ENCODE measurements at places on chromosomes 1 and 21. TPM values are rescaled to one million over a fixed set of nuclear protein-coding genes. Genes with fewer than 3 reads are reported as not detected.

The PTCH2 gene
- 7.2 TPM for total RNA-seq

The OR6N1 gene
- not detected for total RNA-seq

The PLA2G2F gene
- total RNA-seq, result 3.0 TPM

The RNU1-2 gene
- total RNA-seq, result 34,682 TPM

The SYPL2 gene
- total RNA-seq, result 5.7 TPM

The DDOST gene
- total RNA-seq, result 99.2 TPM

The MRPS6 gene
- 37.9 TPM for total RNA-seq

The MRPL24 gene
- 35.5 TPM for total RNA-seq

The PTPN7 gene
- 1.4 TPM for total RNA-seq

The HES4 gene
- total RNA-seq, result 12.5 TPM

The CYP4X1 gene
- total RNA-seq, result 2.8 TPM

The C2CD4D gene
- not detected for total RNA-seq

The VSIG8 gene
- 8.2 TPM for total RNA-seq

The S100A8 gene
- 337 TPM for total RNA-seq

The CSF3R gene
- 21.7 TPM for total RNA-seq

The KLHL12 gene
- total RNA-seq, result 21.3 TPM

The CFAP74 gene
- total RNA-seq, result 0.49 TPM

The CD1B gene
- total RNA-seq, result not detected

The MPL gene
- 0.10 TPM for total RNA-seq

The CA14 gene
- 0.69 TPM for total RNA-seq

The IL20 gene
- 0.59 TPM for total RNA-seq

The CFAP141 gene
- not detected for total RNA-seq

The S100A1 gene
- total RNA-seq, result 5.6 TPM

The SELL gene
- total RNA-seq, result 12.3 TPM

The GCSAML gene
- 1.1 TPM for total RNA-seq

The MYOG gene
- total RNA-seq, result 11.0 TPM

The DSCAM gene
- total RNA-seq, result 0.20 TPM

The PPM1J gene
- 0.59 TPM for total RNA-seq

The FDPS gene
- 139 TPM for total RNA-seq

The SPRR5 gene
- total RNA-seq, result 1.8 TPM

The PBX1 gene
- total RNA-seq, result 57.2 TPM

The OLFML2B gene
- 25.3 TPM for total RNA-seq
